GM06990 (cell line): ENCODE measurements at places on chromosomes 2 and 18.

DNA sequence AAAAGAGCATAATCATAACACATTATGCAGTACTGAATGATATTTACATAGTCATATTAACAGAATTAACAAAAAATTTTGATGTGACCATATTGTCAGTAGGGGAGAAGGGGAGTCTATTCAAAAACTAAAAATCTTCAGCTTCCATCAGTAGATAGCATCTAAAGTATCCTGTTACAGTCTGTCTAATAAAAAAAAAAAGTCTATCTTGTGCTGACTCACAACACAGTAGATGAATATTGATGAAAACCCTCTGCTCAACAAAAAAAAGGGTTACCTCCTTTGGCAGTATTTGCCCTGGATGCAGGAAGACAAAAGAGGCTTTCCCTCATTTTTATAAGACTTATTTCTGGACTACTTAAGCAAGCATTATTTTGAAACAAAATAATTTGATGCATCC lies 27.3 kb downstream of the GRB14 start:
- DNase-seq: no peak

DNA sequence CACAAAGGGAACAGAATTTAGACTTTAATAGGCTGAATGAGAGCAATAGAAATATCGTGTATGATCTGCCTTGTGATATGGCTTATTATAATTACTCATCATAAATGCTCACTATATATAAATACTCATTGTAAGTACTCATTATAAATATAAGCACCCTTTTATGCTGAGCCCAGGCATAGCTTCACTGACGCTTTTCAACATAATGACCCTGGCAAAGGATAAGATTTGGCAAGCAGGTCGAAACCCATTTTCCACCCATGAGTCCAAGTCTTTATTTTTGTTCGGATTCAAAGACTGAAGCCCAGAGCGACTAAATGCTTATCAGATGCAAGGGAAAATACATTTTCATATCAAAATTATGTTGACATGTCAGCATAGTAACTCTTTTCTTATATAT lies 500.4 kb downstream of the SLC4A3 start:
- DNase-seq: no peak

- DNase-seq: no peak
Measured at GRCh38 chr18:36628435-36629137, 200.2 kb downstream of the TPGS2 start.

- no peak for DNase-seq
Measured at GRCh38 chr2:48824116-48824515, 68.6 kb upstream of the LHCGR start.

GRCh38 chr18:21634588-21635199 lies 22.6 kb downstream of the SNRPD1 start:
- no peak for DNase-seq

DNA sequence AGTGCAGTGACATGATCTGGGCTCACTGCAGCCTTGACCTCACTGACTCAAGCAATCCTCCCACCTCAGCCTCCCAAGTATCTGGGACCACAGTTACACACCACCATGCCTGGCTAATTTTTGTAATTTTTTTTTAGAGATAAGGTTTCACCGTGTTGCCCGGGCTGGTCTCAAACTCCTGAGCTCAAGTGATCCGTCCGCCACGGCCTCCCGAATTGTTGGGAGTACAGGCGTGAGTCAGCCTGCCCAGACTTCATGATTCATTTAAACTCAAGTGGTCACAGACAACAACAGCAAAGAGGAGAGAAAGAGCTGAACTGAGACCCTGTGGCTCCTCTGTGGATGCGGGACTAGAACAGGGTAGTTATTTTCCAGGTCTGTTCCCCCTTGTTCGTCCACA lies 83.0 kb downstream of the TSHZ1 start:
- DNase-seq: no peak

DNA sequence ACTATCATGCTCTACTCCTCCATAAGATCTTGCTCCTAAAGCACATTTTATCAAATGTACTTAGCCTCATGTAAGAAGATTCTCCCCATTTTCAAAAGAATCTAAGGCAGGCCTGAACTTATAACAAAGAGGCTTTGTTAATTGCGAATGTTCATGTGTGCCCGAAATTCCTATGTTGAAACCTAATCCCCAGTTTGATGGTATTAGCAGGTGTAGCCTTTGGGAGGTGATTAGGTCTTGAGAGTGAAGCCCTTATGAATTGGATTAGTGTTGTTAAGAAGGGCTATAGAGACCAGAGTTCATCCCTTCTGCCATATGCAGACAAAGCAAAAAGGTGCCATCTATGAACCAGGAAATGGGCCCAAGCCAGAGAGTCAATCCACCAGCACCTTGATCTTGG lies 234.5 kb downstream of the PAX3 start:
- no peak for DNase-seq

- no peak for DNase-seq
Measured at GRCh38 chr2:42214669-42215068, 45.5 kb downstream of the EML4 start.

- peak; percentile 13 for DNase-seq
Measured at GRCh38 chr2:32277363-32277673, 386 bp upstream of the YIPF4 start.

GRCh38 chr2:204669382-204669781 lies 124.1 kb downstream of the PARD3B start:
- DNase-seq: no peak

DNA sequence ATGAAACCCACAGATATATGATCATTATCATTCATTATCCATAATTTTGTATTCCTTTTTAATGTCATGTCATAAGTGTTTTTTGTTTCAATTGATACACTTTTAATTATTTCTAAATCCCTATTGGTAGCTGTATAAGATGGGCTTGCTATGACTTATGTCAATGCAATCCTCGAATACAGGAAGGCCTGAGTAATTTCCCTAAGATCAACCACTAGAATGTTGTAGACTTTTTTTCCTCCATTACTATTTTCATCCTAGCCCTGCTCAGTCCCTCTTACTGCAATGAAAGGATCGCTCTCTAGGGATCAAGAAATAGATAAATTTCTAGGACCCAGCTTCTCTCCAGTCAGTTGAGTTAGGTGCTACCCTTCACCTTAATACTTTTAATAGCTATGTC lies 186.3 kb downstream of the KCNE4 start:
- DNase-seq: no peak

DNA sequence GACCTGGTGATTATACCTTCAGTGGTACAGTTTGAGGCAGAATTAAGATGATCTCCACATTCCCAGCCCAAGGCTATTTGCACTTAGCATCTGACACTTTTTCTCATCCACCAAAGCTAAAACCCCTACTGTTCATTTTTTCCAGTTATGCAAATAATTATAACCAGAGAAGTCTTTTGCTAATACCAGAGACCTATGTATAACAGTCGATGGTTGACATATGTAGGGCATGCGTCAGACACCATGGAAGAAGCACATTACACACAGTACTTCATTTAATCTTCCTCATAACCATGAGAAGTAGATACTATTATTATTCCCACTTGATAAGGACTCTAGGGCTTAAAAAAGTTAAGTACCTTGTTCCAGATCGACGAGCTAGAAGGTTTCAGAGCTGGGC lies 36.5 kb downstream of the AP1S3 start:
- DNase-seq: no peak

GRCh38 chr18:24674200-24674599 lies 213.8 kb downstream of the HRH4 start:
- no peak for DNase-seq

GRCh38 chr18:63180971-63181376 lies 138.6 kb downstream of the BCL2 start:
- DNase-seq: peak; percentile 51

- no peak for DNase-seq
Measured at GRCh38 chr2:160510617-160511016, 17.0 kb upstream of the RBMS1 start.

GRCh38 chr2:16381511-16381910 lies 284.1 kb downstream of the CYRIA start:
- DNase-seq: no peak

DNA sequence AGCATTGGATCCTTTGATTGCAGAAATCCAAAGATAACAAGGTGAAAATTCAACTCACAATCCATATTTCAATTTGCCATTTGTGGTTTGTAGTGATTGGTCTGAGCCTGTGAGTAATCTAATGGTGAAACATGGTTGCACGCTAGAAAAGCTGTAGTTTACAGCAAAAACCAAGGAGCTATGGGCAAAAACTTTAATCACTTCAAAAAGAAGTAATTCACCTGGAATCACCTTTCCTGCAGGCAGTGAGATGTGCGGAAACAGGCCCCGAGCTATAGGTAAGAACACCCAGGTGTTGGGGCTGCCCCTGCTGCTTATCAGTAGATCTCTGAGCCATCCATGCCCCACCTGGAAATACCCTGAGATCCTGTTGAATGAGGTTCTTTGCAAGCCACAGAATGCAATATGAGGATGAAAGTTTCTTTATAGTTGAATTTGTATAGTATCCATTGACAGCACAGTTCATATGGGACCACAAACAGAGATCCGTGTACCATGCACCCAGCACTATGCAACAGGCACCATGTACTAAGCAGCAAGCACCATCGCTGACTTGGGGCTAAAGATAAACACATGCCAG lies 208.2 kb downstream of the SPP2 start:
- DNase-seq: no peak

DNA sequence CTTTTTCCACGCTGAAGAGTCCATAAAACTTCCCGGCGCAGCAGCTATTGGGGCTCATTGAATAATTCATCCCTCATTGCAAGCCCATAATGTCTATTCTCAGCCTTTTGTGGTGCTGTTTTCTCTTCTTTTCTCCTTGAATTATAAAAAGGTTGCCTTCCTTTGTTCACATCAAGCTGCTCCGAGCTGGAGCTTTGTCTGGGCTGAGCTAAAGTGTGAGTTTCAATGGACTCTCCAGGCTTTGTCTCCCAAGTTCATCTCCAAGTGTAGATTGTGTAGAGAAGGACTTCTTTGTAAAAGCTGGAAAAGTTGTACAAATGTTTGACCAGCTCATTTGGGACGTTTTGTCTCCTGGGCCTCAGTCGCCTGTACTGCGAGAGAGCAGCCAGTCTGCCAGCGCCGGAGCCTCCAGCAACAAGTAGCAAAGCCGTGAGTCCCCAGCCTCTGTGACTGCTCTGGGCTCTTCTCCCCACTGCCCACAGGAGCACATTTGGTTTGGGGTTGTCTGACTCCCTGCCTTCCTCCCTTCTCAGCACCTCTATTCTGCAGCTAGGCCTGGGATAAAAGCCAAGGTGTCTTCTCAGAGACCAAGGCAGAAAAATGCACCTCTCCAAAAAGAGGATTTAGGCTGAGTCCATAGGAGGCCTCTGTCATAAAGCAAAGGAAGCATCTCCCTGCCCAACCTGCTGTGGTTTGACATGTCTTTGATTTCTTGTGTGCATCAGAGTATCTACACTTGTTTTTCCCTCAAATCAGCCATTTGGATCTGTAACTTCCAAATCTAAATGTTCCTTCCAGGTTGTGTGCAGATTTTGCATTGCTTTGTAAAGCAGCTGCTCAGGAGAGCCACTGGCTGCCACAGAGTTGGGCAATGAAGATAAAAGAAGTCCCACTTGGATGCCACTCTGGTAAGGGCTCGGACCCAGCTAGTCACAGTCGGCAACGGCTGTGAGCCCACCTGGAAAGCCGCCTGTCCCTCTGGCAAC lies 6.4 kb downstream of the PAX3 start:
- no peak for DNase-seq

DNA sequence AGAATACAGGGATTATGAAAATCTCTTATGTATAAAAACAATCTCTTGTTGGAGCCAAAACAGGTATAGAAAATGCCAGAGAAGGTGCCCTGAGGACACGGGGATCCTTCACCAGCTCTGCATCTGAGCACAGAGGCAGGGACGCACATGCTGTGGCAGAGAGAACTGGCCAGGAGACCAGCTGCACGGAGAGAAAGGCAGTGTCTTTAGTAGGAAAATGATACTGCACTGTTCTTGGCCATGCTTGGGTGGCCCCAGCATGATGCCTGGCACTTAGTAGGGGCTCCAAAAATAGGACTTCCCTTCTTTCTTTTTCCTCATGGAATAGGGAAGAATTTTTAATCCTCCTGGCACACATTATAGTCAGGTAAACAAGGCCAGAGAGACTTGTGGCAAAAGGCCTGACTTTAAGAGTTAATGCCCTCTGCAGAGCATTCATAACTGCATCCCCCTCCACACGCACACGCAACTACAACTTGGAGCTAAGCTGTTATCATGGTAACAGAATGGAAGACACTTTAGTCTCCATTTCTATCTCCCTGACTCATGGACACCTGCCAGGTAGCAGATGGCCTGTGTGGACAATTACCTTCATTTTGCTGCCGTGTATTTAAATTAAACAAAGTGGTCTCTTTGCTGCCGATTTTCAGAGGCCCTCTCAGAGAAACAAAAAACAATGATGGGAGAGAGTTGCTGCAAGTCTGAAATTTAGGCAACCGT lies 59.7 kb upstream of the DNMT3A start:
- DNase-seq: no peak

- DNase-seq: no peak
Measured at GRCh38 chr2:224024270-224024669, 14.8 kb downstream of the SERPINE2 start.

DNA sequence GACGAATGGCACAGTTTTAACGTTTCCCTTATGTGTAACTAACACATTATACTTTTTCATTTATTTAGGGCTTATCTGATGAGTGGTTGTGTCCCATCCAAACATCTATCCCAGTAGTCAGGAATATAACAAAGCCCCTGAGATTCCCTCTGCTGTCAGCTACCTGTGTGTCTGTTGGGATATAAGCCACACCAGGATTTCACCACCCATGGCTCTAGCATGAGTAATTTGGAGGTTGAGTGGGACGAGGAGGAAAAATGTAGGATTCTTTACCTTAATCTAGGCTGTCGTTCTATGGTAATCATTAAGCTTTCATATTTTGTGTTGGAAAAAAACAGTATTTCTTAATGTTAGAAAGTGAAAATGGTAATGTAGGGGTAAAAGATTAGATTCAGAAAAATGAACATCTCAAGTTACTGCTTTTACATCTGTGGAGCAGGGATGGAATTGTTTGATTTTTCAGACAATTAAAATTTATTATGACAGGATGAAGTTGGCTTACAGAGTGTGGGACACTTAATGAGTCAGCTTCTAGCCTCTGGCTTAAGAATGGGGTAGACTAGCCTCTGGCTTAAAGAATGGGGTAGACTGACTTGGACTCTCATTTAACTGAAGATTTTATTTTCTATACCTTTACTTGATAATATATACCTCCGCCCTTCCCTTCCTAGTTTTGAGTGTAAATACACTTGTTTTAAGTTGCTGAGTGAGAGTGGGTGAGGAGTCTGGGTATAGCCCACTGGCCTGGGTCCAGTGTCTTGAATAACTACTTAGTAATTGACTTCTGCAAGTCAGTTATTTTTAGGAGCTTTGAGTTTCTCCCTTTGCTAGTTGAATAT lies 88.5 kb upstream of the RANBP2 start:
- DNase-seq: no peak

GRCh38 chr2:120134263-120134662 lies 88.9 kb downstream of the TMEM185B start:
- DNase-seq: no peak

- DNase-seq: no peak
Measured at GRCh38 chr2:111663471-111664274, 220.3 kb downstream of the ANAPC1 start.

GRCh38 chr18:57771193-57771592 lies 31.9 kb downstream of the ATP8B1 start:
- DNase-seq: no peak
